ENCODE measurements at places on chromosomes 2 and 18.
A peak's percentile ranks its signal among the peaks of the same experiment; 100 is the strongest.

- DNase-seq: no peak
Measured at GRCh38 chr18:71443706-71444480, 1100.2 kb downstream of the CBLN2 start.

DNA sequence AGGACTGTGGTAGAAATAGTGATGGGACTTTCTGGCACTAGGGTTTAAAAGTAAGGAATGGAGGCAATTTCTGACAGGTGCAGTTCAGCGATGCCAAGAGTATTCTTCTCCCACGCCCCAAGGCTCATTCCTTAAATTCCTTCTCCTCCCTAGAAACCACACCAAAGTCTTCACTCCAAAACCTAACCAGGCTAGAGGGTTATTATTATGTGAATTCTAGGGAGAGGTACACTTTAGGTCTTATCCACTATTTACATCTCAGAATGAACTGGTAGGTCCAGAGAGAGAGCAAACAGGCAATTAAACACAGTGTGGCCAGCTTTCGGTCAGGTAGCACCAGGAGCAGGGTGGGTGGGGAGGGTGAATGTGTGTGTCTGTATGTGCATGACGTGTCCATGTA lies 11.4 kb downstream of the IL1F10 start:
- no peak for DNase-seq

DNA sequence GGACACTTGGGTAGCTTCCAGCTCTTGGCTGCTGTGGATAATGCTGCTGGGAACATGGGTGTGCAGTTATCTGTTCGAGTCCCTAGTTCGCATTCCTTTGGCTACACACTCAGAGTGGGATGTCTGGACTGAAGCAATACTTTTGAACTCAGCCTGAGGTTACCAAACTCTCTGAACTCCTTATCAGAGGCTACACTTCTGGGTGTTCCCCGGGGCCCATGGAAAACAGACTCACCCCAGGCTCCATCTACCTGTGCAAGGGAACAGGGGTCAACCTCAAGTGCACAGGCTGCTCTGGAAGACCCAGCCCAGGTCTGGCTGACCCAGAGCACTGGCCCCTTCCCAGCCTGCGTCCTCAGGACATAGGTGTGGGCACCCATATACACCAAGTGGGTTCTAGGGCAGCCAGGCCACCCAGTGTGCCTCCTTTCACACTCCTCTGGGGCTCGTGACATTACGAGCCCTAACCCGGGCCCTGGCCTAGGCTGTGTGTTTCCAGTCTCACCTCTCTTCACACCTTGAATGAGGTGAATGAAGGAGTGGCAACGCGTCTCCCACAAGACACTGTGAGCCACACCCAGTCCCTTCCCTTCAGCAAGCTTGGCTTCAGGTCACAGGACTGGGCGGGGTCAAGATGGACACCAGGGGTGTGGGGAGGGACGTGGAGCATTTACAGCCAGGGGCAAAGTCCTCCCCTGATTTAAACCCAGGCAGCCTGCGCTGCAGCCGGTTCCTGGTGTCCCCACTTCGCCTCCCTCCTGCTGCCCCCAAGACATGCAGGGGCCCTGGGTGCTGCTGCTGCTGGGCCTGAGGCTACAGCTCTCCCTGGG lies at the start of gene ALPI:
Gene ALPI, plus strand, starts transcription at position 728 of the 830 bp plus-strand sequence. Its CDS starts 47 bp downstream, at position 775.
- no peak for DNase-seq

DNA sequence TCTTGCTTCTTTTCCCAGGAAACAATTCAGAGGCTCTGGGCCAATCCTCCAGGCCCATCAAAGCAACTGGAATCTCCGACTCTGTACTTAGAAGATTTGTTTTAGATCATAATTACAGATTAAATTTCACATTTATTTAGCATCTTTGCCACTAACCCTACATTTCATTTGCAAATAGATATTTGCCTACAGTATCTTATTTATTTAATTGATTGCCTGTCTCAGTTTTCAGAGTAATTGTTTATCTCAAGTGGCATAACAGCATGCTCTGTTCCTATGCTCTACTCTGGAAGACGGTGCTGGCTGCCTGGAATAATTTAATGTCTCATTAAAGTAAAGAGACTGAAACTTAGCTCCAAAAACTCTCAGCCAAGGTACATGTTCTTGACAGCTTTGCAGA lies 213.4 kb downstream of the HNMT start:
- peak; percentile 78 for DNase-seq

DNA sequence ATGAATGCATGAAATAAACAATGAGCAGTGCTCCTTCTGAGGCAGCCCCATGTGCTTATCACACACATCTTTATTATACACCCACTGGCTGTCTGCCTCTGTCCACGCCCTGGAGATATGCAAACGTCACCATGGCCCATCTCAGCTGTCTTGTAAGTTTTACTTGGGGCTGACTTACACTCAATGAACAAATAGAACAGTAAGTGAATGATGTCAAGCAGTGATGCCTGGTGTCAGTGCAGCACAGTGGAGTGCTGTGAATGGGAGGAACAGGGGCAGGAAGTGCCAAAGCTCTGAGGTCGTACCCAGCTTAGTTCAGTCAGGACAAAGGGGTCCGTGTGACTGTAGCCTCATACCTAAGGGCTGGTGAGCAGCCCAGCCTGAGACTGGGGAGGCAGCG lies 659.5 kb upstream of the HS6ST1 start:
- no peak for DNase-seq

GRCh38 chr2:137644731-137645130 lies 319.5 kb upstream of the HNMT start:
- DNase-seq: no peak

DNA sequence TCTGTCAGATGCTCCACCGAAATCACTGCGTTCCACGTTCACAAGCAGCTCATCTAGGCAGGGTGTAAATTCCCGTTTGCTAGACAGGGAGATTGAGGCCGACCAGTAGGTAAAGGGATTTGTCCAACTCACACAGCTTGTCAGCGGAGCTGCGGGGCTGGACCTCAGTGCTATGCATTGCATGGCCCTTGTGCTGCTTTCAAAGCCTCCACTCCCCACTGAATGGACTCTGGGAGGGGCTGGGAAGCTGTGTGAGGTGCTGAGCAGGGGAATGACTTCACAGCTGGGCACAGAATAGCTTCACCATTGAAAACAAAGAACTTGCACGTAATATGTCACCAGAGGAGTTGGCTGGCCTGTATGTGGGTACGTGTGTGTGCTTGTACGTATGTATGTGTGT lies 21.4 kb downstream of the CELF4 start:
- DNase-seq: no peak

GRCh38 chr2:159035790-159036411 lies 67.5 kb downstream of the TANC1 start:
- peak; percentile 64 for DNase-seq

- DNase-seq: no peak
Measured at GRCh38 chr2:235024931-235025773, 73.3 kb downstream of the SH3BP4 start.

DNA sequence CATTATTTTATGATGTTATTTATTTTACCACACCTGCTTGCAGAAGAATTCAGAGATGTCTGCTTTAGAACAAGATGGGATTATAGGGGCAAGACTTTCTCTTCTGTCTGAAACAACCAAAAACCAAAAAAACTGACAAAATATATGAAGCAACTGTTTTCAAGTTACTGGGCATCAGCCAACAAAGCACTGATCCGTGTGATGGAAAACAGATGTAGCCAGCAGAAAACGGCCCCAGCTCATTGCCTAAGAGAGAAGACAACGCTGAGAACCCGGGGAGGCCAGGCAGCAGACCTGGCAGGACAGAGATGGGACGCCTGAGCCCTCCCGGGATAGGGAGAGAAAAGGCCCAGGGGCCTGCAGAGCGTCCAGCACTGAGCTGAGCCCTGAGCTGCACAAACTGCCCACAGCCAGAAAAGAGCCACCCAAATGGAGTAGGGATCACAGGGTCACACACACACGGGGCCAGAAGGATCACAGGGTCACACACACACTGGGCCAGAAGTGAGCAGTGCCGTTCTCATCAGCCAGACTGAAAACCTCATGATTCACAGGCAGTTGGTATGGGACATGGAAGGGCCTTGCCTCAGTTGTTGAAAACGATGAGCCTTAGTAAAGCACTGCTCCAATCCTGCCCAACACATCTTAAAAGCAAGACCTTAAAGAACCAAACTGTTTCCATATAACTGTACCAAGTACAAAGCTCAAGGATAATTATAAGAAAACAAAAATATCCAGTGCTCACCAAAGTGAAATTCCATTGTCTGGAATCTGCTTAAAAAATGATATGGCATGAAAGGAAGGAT lies 12.1 kb downstream of the PXDN start:
- DNase-seq: no peak

- no peak for DNase-seq
Measured at GRCh38 chr2:174112073-174112472, 136.3 kb downstream of the OLA1 start.

Measured in DMS79 treated with DMSO at 0.1 percent for 48 hours (cell line).